ENCODE measurements at places on chromosomes 11 and 22. TPM values are rescaled to one million over a fixed set of nuclear protein-coding genes. Genes with fewer than 3 reads are reported as not detected.

GRCh38 chr11:70928854-70929598 lies 323.4 kb downstream of the SHANK2 start:
- DNase-seq, result no peak
- H3K27me3 ChIP-seq, result peaks cover 4% of the 10 kb centered on the region
- H3K4me1 ChIP-seq, result no peaks in the 10 kb centered on the region
- no peak overlapping the region for H3K4me3 ChIP-seq
- no peak overlapping the region for H3K27ac ChIP-seq

DNA sequence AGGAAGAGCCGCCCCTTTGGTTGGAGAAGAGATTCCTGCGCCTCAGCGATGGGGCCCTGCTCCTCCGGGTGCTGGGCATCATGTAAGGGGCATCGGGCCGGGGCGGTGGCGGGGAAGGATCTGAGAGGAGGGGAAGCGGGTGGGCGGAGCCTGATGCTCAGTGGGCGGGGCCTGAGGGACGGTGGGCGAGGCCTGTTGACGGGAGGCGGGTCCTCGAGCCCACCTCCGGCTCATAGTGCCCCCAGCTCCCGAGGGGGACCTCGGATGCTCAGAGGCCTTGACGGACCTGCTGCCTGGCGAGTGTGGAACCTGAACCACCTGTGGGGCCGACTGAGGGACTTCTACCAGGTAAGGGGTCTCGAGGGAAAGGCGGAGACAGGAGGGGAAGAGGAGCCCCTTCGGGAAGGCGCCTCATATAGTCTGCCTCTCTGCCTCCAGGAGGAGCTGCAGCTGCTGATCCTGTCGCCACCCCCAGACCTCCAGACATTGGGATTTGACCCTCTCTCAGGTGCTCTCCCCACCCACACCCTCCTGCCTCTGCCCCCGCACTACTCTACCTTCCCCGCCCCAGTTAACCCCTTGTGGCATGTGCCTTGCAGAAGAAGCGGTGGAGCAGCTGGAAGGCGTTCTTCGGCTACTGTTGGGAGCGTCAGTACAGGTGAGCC lies 799 bp downstream of the CCDC88B start:
- DNase-seq, result peak; percentile 69
- peak overlapping the region; percentile 95 for H3K4me3 ChIP-seq
- H3K4me1 ChIP-seq, result peaks cover 29% of the 10 kb centered on the region
- H3K36me3 ChIP-seq, result peaks cover 3% of the 10 kb centered on the region

DNA sequence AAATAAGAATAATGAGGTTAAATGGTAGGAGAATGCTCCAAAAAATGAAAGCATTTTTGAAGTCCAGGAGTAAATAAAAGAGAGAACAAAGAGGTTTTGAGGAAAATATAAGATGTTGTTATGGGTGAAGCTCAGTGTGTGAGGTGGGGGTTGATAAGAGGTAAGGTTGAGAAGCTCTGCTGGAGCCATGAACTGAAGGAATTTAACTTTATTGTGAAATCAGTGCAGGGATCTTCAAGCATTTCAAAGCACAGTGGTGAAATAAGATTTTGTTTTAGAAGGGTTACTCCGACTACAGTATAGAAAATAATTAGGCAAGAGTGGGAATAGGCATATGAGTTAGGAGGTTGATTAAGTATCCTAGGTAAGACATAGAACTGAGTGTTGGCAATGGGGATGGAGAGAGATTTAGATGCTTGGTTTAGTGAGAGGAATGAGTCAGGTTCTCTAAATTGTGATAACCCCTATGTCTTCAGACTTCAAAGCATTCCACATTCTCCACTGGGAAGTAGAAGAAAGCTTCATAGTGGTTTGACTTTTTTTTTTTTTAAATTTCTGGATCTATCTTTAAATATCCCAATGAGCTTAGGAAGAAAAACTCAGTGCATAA lies 403.2 kb downstream of the AASDHPPT start:
- H3K27ac ChIP-seq, result no peak overlapping the region
- no peaks in the 10 kb centered on the region for H3K36me3 ChIP-seq
- H3K4me3 ChIP-seq, result no peak overlapping the region
- H3K27me3 ChIP-seq, result no peaks in the 10 kb centered on the region
- no peaks in the 10 kb centered on the region for H3K4me1 ChIP-seq

DNA sequence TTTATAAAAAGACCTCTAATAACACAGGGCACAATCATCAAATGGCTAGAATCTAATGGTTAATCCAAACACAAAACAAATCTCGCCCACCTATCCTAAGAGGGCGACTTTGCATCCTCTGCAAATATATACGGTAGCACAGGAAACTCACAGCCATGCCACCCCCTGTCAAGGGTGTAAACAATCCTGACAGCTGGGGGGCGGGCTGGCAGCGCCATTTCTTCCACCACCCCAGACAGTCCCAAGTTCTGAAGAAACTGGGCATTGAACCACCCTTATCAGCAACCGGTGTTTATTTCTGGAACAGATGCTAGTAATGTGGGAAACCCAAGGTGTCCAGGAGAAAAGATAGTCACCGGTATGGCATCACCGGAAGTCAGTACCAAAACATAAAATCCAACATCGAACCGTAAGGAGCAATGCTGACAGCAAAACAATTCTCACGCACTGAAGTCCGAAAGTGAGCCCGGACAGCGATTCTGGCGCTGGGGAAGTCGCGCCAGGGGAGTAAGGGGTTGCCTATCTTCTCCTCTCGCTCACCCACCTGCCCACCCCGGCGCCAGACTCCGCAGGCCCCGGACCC lies 825 bp downstream of the FBXO3 start:
- peaks cover 14% of the 10 kb centered on the region for H3K36me3 ChIP-seq
- peak overlapping the region; percentile 97 for H3K27ac ChIP-seq
- H3K27me3 ChIP-seq, result no peaks in the 10 kb centered on the region
- DNase-seq, result peak; percentile 16

DNA sequence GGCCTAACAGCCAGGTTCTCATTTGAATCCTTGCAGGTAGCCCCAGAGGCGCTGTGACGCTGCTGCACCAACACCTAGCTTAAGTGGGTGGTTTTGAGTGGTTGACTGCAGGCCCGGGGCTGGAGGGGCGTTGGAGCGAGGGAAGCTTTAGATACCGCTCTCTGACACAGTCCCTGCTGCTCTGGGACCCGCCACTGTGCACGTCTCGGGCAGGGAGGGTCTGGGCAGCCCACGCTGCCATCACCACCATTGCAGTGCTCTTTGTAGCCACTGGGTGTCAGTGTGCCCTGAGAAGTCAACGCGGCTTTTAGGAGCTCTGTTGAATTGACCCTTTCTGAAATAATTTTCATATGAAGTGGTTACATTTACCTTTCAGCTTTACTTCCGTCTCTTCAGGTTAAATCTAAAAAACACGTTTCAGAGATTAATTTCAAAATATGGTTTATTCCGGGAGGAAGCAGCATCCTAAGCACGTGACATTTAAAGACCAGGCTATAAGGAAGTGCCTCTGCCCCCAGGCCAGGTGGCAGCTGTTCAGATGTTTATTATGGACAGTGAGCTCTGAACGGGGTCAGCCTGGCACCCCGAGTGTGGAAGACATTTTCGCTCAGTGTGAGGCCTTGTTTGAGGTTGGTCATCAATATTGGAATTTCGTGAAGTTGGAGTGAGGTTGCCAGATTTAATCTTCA lies 30.9 kb upstream of the PARVB start:
- peaks cover 4% of the 10 kb centered on the region for H3K36me3 ChIP-seq
- H3K4me1 ChIP-seq, result peaks cover 32% of the 10 kb centered on the region
- no peaks in the 10 kb centered on the region for H3K27me3 ChIP-seq
- H3K4me3 ChIP-seq, result no peak overlapping the region

GRCh38 chr11:65559535-65559934 lies 1.4 kb upstream of the LTBP3 start:
- DNase-seq, result no peak
- peak overlapping the region; percentile 96 for H3K27ac ChIP-seq
- peaks cover 46% of the 10 kb centered on the region for H3K4me1 ChIP-seq
- peak overlapping the region; percentile 77 for H3K4me3 ChIP-seq
- no peaks in the 10 kb centered on the region for H3K27me3 ChIP-seq

DNA sequence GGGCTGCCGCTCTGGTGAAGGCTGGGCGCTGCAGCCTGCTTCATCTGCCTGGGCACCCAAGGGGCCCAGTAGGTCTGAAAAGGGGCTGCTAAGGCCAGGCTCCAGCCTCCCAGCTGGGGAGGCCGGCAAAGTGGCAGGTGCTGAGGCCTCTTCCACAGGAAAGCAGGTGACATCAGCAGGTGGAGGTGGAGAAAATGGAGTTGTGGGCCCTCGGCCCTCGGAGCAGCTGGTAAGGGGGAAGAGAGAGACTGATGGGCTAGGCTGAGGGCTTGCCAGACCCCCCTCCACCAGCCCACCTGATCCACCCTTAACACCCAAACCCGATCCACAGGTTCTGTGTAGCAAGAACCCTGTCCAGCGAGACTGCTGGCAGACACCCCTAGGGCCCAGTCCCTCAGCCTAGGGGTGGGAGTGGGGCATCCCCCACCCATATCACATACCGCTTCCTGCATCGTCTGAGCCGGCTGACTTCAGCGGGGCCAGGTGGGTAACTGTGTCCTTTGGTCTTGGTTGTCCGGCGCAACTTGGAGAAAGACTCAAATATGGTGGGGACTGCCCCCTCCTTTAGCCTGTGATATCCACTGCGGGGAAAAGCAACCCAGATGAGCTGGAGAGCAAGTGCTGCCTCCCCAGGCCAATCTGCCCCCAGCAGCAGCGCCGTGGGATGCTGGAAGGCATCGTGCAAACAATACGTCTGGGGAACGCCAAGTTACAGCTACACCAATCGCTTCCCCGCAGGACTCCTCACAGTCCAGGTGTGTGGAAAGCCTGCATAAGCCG lies 1.5 kb downstream of the THAP7 start:
- no peak for DNase-seq
- peak overlapping the region; percentile 93 for H3K4me3 ChIP-seq
- H3K36me3 ChIP-seq, result no peaks in the 10 kb centered on the region
- peaks cover 24% of the 10 kb centered on the region for H3K4me1 ChIP-seq
- peak overlapping the region; percentile 97 for H3K27ac ChIP-seq

DNA sequence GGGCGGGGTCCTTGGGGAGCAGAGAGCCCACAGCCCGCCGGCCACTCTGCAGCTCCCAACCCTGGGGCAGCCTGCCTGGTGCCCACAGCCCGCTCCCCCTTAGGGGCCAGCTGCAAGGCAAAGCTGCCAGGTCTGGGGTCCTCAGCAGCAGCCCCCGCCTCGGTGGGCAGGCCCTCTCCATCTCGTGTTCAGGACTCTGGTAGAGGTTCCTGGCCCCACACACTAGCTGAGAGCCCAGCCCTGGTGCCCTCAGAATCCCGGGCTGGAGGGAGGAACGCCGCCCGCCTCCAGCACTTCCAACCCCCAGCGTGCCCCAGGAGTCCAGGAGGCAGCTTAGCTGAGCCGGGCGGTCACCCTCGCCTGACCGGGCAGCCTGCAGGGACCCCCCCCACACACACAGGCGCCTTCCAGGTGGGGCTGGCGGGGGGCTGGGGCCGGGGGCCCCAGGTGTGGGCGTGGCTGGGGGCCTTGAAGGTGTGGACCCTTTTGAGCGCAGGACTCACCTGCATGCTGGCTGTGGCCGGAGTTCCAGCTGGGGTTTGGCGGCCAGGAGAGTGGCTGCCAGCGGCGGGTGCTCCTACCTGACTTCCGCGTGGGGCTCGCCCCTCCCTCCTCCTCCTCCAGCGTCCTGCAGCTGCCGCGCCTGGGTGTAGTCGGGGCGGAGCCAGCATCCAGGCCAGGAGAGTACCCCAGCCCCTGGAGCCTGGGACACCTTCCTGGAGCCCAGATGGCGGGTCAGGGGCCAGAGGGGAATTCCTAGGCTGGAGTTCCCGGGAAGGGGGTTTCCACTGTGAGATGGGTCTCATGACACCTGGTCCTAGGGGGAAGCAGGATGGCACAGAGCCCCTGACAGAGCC lies at the start of gene ANO9:
ANO9 (minus strand) TSS at position 594 of the 857 bp plus-strand sequence; CDS start at position 509, 85 bp downstream.
- H3K27me3 ChIP-seq, result no peaks in the 10 kb centered on the region
- peak within 1 kb of the TSS; percentile 89 for H3K4me3 ChIP-seq
- peak; percentile 65 for DNase-seq
- H3K27ac ChIP-seq, result no peak within 1 kb of the TSS
- H3K36me3 ChIP-seq, result no peaks in the 10 kb centered on the region
- H3K4me1 ChIP-seq, result peaks cover 21% of the 10 kb centered on the region

GRCh38 chr11:26457636-26458035 lies 114.4 kb downstream of the MUC15 start:
- no peak overlapping the region for H3K27ac ChIP-seq
- no peaks in the 10 kb centered on the region for H3K4me1 ChIP-seq
- H3K4me3 ChIP-seq, result no peak overlapping the region
- no peak for DNase-seq

The PUS3 gene
- total RNA-seq, result 4.1 TPM

The OR51B4 gene
- total RNA-seq, result not detected
